ENCODE measurements at places on chromosomes 6 and 20.

GRCh38 chr6:170132561-170132991 lies 158.3 kb downstream of the DLL1 start:
- DNase-seq = no peak

GRCh38 chr6:147081076-147081609 lies 123.1 kb upstream of the STXBP5 start:
- no peak for DNase-seq

DNA sequence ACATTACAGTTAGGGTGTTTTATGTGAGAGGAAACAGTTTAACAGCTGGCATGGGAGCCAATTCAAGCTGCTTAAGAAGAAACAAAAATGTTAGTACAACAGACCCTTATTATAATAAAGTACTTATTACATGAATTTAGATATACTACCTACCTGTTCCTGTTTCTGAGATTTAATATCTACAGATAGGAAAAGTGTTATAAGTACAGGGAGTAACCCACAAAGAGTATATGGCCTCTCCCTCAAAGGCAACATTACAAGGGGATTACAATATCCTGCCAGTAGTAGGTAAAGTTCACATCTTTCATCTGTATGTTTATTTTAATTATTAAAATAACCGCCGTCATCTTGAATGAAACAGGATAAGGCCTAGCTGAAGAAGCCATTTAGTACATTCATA lies 1.8 kb upstream of the ME1 start:
- no peak for DNase-seq

GRCh38 chr20:58303547-58303946 lies 6.0 kb upstream of the RAB22A start:
- no peak for DNase-seq

DNA sequence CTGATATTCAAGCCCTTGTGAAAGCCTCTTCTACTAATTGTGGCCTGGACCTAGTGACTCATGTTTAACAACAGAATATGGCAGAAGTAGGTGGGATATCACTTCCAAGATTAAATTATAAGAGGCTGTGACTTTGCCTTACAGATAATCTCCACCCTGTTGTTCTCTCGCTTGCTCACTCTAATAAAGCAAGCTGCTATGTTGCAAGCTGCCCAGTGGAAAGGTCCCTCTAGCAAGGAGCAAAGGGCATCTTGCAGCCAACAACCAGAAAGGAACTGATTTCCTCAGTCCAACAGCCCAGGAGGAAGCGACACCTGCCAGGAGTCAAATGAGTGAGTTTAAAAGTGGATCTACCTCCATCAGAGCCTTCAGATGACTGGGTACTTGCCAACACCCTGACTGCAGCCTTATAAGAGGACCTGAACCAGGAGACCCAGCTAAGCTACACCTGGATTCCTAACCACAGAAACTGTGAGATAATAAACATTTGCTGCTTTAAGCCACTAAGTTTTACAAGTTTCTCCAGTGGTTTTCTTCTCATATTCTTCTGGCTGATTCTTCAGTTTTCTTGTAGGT lies 112.6 kb downstream of the FRK start:
- DNase-seq = no peak

- no peak for DNase-seq
Measured at GRCh38 chr6:44041461-44042260, 85.6 kb downstream of the MRPL14 start.

DNA sequence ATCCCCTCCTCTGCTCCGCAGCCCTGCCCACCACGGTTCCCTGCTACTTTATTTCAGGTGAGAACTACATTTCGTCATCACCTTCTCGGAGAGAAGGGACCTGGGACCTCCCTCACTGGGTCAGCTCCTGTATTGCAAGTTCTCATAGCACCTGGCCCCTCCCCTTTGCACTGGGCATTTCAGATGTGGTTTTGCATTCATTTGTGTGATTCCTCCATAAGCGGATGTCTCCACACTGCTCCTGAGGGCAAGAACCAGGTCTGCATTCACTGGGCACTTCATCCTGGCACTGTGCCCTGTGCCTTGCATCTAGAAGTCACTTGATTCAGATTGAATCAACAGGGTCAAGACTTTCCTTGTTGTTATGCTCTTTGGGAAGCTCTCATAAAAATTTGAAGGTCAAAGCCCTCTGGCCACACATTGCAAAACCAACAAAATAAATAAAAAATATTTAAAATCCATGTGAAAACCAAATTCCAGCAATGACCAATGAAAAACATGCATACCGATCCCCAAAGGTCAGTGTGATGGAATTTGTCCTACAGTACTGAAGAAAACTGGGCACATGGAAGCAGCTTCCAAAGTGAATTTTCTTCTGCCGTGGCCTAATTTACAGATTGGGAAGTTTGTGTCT lies 89.1 kb upstream of the F13A1 start:
- no peak for DNase-seq

GRCh38 chr20:39117491-39117890 lies 155.3 kb downstream of the DHX35 start:
- no peak for DNase-seq

GRCh38 chr20:37378785-37379598 lies 33.1 kb downstream of the SRC start:
- no peak for DNase-seq

DNA sequence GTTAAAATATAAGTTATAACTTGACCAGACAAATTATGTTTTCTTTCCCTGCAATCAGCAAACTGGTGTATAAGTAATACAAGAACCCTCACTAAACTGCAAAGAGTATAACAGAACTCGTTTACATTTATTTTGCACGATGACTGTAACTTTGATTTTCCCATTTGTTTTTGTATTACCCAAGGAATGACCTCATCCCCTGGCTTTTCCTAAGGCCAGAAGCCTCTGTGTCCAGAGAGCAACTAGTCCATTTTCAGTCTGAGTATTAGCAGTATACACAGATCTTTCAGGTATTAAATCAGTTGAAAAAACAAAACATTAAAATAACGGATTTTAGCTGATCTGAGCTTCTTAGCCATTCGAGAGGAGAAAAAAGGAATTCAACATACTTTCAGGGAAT lies 17.2 kb downstream of the COL19A1 start:
- DNase-seq = no peak

DNA sequence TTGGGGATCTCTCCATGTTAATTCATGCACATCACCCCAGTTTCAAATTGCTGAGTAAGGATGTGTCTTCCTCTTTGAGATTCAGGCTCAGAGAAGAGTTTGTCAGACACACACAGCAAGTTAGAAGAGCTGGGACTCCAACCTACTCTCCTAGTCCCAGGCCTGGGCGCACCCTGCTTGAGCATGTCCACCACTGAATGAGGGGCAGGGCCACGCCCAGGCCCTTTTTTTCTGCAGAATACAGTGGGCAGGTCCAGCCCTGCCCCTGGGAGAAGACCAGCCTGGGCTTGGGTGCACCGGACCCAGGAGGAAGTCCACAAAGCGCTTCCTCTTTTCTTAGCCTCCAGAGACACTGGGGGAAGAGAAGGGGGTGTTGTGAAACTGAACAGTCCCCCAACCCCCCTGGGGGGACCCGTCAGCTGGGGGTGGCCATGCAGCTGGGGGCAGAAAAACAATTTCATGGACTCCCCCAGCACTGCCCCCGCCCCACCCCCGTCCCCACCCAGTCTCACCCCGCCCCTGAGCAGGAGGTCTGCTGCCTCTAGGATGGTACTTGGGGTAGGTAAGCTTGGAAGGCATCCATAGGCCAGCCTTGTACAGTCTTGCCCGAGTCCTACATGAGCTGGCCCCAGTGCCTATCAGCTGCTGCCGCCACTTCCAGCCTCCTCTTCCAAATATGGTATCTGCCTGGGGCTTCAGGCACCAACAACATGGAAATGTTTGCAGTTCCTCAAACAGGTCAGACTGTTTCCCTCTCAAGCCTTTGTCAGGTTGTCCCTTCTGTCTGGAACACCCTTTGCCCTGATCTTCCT lies 11.7 kb upstream of the HCK start:
- no peak for DNase-seq

- no peak for DNase-seq
Measured at GRCh38 chr20:3209257-3209945, at the start of gene ITPA. Gene ITPA (plus strand): TSS chr20:3209498. CDS start chr20:3209552, 54 bp downstream.

DNA sequence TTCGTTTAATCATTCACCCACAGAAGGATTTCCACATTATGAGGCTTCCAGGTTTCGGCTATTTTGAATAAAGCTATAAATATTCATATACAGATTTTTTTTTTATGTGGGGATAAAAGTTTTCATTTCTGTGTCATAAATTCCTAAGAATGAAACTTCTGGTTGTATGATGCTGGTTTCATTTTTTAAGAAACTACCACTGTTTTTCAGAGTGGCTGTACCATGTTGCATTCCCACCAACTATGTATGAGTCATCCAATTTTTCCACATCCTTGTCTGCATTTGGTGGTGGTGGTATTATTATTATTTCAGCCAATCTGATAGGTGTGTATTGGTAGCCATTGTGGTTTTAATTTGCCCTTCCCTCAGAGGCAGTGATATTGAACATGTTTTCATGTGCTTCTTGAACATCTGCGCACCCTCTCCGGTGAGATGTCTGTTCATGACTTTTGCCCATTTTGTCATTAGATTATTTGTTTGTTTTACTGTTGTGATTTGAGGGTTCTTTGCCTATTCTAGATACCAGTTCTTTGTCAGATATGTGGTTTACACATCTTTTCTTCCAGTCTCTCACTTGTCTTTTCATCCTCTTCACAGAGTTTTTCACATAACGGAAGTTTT lies 75.5 kb downstream of the DOK5 start:
- DNase-seq = no peak

- no peak for DNase-seq
Measured at GRCh38 chr20:32832664-32833063, 12.9 kb downstream of the MAPRE1 start.

DNA sequence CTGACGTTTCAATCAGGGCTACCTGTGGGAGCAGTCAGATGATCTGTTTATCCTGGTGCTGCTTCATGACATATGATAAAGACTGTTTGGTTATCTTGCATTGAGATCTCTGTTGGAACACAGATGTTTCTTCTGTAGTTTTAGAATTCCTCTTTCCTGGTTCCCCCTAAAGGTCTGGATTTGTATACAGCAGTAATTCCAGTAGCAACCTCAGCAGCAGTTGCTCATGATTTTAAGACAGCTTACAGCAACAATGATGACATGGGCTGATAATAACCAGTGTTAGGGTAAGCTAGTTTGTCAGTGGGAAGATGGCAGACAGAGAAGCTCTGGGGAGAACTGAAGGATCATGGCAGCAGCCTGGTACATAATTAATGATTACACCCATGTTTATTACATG lies 439.4 kb downstream of the PHF3 start:
- no peak for DNase-seq

GRCh38 chr20:56244259-56244658 lies 4.3 kb upstream of the MC3R start:
- DNase-seq = no peak

GRCh38 chr6:163414117-163414945 lies at the start of gene QKI:
Gene QKI (plus strand): TSS chr6:163414718. CDS start chr6:163415194, 476 bp downstream.
- peak; percentile 11 for DNase-seq

GRCh38 chr6:167047554-167047953 lies 48.4 kb downstream of the CEP43 start:
- no peak for DNase-seq

GRCh38 chr20:32535953-32536823 lies 48.9 kb downstream of the NOL4L start:
- DNase-seq = peak; percentile 26

- no peak for DNase-seq
Measured at GRCh38 chr20:64146936-64147477, 17.2 kb upstream of the MYT1 start.

DNA sequence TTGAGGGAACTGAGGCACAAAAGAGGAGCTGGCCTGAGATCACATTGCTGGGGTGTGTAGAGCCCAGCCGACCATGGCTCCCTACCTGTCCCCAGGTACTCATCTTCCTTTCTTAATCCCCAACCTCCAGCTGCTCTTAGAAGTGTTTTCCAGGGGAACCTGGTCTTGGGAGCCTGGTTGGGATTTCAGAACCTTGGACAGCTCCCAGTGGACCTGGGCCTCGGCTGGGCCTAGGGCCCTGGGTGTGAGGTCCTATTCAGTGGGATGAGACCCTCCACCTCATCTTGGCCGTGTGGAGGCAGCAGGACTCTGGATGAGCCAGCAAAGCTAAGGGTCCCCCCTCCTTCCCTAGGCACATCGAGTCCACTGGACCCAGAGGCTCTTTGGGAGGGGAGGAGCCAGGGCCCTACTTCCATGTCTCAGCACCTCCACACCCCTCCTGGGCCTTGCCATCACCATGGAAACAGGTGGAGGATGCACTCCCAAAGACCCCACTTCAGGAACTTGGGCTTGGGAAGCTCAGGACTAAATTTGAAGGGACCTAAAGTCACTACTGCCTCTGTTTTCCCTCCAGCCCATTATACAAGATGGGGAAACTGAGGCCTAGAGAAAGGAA lies 38.5 kb downstream of the DLGAP4 start:
- no peak for DNase-seq

DNA sequence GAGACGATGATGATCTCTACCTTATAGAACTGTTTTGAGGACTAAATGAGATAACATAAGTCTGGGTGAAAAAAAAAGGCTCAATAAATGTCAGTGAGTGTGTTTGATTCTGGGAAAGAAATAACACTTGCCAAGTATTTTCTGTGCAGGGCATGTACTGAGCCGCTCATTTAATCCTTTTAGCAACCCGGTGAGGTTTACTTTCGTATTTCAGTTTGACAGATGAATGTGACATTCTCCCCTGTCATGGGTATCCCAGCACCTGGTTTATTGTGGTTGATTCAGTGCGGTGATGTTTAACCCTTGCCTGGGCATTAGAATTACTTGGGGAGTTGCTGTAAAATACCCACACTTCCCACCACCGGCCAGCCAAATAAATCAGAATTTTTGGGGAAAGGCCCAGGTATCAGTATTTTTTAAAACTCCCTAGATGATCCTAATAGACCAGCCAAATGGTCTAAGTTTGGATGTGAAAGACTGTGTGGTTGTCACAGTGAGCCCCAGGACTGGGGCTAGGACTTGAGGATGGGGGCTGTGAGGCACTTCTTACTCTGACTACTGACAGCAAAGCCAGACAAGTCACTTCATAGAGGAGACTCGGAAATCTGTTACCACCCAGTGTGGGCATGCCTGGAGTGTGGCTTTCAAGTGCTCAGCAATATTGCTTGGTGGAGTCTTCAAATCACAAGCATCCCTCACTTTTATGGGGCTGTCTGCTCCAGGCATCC lies 100.2 kb upstream of the KCNG1 start:
- no peak for DNase-seq

- no peak for DNase-seq
Measured at GRCh38 chr6:37952027-37952426, 132.5 kb downstream of the ZFAND3 start.

DNA sequence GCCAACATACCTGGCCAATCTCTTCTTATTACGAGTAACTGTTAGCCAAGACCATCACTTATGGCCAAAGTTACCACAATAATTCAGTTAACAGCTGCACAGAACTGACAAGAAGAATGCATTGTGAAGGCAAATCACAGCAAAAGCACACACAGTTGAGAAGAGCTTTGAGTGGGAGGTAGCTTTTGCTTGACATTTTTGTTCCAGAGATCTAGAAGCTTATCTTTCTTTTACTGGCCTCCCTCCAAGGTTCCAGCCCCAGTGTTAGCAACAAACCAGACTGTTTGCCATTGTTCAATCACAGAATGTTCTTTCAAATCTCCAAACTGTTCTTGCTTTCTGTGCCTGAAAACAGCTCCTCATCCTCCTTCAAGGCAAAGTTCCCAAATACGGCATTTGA lies 35.9 kb upstream of the IRAK1BP1 start:
- DNase-seq = no peak

Measured in esophagus squamous epithelium (tissue), 5 donors.